ENCODE measurements at places on chromosomes 4 and X.

DNA sequence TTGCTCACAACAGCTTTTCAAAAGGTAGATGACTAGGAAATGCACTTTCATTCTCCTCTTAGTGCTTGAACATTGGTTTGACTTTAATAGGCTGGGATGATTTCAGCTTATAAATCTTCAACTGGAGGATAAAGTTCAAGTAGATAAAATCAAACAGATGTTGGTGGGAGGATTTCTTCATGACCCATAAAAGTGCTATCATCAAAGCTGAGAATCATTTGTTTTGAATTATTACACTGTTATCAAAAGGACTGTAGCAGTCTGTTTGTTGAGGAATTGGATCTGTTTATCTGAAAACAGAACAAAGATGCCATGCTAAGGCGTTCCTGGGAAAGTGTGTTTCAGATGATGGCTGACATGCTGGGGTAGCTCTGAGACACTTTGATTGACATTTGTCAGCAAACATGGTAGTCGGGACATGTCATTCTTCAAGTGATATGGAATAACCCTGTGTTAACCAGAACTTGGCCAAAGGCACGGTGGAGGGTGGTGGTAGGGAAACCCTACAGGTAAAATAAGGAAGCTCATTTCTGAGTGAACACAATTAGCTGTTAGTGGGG is 304.0 kb upstream of the PITX2 start:
- no peak for DNase-seq

GRCh38 chr4:143575331-143575730 is 61.8 kb downstream of the SMARCA5 start:
- no peak for DNase-seq

- DNase-seq, result no peak
These were observed 233.4 kb upstream of the HAND2 start for GRCh38 chr4:173763389-173763788.

GRCh38 chr4:174505892-174506291 is 16.4 kb downstream of the HPGD start:
- no peak for DNase-seq
